C1 segment of cervical spinal cord (tissue), 14 donors: ENCODE measurements at places on chromosomes 3 and 15.

DNA sequence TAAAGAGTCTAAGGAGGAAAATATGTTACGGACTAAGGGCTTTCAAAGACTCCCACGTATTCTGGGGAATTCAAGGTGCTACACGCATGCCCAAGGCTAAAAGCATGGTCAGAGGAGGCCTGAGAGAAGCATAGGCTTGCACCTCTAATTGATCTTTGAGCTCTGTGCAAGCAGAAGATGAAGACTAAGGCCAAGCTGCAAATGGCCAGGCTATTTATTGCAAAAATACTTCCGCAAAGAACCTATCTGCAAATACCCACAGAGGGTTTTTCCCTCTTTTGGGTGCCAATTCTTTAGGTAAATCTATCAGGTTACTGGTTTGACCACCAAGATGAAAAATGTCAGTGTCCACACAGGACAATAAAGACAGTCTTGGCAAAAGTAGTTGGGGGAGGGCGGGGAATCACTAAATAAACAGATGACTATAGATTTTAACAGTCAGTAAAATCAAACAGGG is 119.5 kb downstream of the STAG1 start:
- DNase-seq: no peak

- DNase-seq: no peak
Measured at GRCh38 chr3:103672346-103672745, 1237.5 kb downstream of the ZPLD1 start.

DNA sequence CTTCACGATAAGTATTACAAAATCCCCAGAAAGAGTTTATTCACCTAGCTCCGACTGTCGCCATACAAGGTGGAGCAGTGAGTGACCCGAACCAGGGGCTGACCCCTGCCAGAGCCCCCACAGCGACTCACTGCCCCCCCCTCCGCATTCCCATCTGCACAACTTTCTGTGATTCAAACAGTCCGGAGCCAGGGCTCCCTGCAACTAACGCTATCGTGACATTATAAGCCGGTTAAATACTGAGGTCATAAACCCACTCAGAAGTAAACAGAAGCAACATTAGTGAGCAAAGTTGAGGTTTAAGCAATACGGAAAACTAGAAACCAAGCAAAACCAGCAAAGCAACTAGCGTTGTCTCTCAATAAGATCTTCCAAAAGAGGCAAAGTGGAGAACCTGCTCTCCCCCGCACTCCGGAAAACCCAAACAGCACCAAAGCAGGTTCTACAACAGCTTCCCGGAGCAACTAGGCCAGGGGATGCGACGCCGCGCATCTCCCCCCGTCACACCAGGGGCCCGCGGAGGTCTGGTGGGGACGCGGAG is 642 bp downstream of the SCAP start:
- no peak for DNase-seq

DNA sequence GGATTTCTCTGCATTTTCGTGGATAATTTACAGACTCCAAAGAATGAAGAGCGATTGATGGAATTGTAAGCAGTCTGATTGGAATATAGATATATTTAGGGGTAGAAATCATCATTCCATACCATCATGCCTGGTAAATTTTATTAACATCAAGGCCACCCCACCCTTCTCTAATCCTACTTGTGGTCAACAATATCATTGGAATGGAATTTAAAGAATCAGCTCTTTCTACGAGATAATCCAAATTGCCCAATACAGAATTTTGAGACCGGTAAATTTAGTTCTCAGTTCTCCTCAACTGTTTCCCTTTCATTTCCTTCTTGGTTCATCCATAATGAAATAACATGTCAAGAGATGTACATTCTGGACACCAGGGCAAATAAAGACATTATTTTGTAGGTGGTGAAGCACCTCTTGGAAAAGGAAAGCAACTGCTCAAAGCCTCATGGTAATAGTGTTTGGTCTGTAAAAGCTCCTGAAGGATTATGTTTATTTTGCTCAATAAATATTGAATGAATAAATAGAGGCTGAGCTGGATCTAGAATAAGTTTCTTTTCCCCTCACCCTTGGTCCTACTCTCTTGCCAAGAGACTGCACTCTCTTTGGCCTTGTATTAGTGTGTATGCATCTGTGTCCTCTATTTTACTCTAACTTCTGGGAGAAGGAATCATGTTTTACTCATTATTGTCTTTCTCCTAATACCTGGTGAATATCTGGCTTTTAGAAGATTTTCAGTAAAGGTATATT is 133.7 kb upstream of the BCL6 start:
- no peak for DNase-seq

GRCh38 chr3:165503825-165504224 is 307.6 kb upstream of the SLITRK3 start:
- DNase-seq: no peak

- DNase-seq: no peak
Measured at GRCh38 chr3:78804251-78805037, 963.4 kb downstream of the ROBO1 start.

DNA sequence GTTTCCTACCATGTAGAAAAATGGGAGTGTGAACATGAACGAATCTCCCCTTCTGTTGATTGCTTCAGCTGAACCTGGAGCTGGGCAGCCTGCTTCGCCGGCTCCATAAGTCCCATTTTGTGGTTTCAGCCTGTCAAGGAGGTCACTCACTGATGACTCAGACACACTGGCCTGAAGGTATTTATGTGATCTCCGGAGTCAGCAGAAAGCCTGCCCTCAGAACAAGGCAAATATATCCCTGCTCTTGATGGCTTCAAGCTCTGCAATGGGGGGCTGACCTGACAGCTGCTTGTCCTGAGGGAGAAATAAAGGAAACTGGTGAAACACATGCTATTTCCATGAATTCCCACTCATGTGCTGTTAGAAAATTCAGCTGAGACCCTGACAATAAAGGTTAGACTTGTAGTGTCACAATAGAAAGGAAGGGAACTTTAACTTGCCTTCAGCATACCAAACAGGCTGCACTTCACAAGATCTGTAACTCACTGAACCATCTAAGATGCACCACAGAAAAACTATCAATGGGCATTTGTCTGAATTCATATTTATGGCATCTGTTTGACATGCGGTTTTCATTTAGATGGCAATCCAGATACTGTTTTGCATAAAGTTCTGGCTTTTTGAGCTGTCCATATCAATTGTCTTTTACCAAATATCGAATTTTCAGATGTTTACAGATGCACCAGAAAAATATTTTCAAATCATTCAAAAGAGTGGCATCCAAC is 282.0 kb upstream of the VEPH1 start:
- no peak for DNase-seq

DNA sequence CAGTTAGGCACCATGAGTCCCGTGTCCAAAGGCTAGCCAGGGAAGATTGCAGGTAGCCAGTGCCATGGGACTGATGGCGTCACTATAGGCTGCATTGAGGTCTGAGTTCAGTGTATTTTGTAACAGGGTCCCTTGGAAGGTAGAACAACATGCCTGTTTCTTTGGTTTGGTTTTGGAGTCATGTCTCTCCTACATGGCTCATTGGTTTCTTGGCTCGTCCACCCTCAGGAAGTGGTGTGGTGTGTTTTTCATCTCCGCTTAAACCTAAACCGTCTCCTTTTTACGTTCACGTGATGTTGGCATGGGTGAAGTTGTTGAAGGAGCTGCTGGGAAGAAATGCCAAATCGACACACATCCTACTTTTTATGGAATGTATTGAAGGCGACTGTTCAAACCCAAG is 71.6 kb downstream of the FLNB start:
- no peak for DNase-seq

GRCh38 chr3:190886945-190887344 is 24.5 kb upstream of the GMNC start:
- DNase-seq: no peak

DNA sequence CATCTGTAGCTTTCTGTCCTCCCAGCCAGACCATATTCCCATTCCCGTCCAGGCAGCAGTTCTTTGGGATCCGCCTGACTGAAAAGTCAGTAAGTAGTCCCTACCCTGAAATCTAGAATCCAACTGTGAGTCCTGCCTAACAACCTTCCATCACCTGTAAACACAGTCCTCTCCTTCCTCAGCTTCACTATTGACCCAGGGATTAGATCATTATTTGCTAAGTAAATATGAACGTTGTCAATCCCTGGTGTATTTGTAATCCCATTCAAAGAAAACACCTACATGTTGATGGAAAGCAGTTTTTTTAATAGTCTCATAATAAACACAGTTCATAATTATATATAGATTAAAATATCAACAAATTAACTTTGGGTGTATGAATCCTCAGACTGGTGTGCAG is 732 bp downstream of the SAXO2 start:
- DNase-seq: no peak
